CD4-positive, alpha-beta T cell treated with Interleukin-17A for 4 hours (primary cell): ENCODE measurements at places on chromosomes 7 and 10.

GRCh38 chr10:110068780-110069179 is 61.0 kb downstream of the ADD3 start:
- DNase-seq, result no peak

- DNase-seq, result no peak
Observed at GRCh38 chr10:35327790-35328403, 8.4 kb upstream of the CCNY start.

GRCh38 chr10:30433306-30433729 is 666 bp upstream of the MAP3K8 start:
- peak; percentile 51 for DNase-seq

DNA sequence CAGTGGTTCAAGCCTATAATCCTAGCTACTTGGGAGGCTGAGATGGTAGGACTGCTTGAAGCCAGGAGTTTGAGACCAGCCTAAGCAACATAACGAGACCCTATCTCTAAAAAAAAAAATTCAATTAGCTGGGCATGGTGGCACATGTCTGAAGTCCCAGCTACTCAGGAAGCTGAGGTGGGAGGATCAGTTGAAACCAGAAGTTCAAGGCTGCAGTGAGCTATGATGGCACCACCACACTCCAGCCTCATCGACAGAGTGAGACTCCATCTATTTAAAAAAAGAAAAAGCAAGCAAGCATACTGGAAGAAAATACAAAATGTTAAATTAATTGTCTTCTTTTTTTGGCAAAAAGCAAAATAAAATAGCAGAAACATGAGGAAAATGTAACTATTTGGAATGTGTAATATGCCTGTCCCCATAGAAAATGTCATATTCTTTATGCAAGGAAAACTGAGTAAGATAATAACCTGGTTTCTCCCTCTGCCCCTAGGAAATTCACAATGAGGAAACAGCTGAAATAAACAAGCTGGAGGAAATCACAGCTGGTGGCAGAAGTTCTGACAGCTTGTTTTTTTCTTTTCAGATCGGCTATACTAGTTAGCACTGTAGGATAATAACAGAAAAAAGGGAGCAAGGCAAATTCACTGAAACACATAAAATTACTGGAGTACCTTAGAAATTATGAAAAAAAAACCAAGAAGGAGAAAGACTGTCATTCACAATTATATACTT is 48.5 kb downstream of the HERPUD2 start:
- DNase-seq, result no peak

- DNase-seq, result no peak
Observed at GRCh38 chr10:3312403-3312940, 139.9 kb upstream of the PITRM1 start.

GRCh38 chr10:79084012-79084971 is 15.5 kb downstream of the ZMIZ1 start:
- DNase-seq, result peak; percentile 21

DNA sequence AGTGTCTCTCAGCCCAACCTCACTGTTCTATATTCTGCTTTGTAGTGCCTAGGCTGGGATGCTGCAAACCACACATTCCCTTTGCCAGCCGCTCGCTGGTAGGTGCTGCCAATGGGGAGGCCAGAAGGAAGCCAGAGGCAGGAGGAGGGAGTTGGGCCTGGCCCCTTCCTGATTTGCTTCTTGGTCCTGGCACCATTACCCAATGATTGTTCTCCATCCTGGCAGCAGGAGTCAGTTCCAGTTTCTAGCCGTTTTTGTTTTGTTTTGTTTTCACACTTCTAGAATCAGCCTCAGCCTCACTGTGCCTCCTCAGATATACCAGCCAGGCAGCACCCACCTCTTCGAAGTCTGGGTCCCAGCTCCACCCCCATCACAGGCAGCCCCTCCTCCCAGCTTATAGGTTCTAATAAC is 27.4 kb upstream of the LOXL4 start:
- DNase-seq, result no peak

DNA sequence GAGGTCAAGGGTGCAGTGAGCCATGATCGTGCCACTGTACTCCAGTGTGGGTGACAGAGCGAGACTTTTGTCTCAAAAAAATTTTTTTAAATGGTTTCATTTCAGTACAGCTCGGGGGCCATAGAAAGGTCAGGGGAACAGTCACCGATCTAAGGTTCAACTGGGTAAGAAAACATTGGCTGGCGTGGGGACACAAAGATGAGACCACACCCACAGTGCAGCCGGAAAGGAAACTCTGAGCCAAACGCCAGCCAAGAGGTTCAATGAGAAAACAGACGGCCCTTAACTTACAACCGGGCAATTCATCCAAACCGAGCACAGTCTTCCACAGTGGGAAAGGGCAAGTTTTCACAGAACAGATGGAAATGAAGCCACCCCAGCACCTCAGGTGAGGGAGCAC is 65.1 kb downstream of the SLC37A3 start:
- DNase-seq, result no peak

GRCh38 chr10:93710333-93710909 is 8.0 kb upstream of the FRA10AC1 start:
- no peak for DNase-seq

GRCh38 chr7:105665684-105666083 is 84.4 kb upstream of the EFCAB10 start:
- no peak for DNase-seq

GRCh38 chr7:43248553-43248952 is 136.1 kb downstream of the HECW1 start:
- DNase-seq, result no peak

GRCh38 chr7:22867003-22867402 is 44.4 kb upstream of the TOMM7 start:
- no peak for DNase-seq

DNA sequence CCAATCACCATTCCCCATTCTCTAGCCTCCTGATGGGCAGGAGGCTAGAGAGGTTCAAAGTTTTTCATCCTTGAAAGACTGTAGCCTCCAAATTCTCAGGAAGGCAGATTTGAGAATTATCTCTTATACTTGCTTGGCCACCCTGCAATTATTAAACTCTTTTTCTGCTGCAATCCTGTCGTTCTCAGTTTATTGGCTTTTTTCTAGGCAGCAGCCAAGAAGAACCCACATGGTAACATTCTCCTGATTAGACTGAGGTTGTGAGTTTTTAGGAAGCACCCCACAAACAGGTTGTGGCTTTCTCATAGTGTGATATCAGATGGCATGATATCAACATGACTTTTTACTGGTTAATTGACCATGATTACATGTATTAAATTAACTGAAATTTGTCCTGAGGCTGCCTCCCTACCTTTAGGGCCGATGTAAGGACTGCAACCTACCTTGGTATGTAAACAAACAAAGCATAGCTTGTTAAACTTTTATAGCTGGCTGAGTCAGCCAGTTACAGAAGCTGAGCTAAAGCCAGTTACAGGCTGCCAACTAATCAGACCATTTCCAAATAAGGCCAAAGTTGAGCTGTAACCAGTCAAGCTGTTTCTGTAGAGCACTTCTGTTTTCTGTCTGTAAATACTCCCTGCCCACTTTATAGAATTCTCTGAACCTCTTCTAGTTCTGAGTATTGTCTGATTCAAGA is 3.2 kb upstream of the ZNF248 start:
- DNase-seq, result no peak

GRCh38 chr10:129927351-129928120 is 36.5 kb downstream of the EBF3 start:
- no peak for DNase-seq

DNA sequence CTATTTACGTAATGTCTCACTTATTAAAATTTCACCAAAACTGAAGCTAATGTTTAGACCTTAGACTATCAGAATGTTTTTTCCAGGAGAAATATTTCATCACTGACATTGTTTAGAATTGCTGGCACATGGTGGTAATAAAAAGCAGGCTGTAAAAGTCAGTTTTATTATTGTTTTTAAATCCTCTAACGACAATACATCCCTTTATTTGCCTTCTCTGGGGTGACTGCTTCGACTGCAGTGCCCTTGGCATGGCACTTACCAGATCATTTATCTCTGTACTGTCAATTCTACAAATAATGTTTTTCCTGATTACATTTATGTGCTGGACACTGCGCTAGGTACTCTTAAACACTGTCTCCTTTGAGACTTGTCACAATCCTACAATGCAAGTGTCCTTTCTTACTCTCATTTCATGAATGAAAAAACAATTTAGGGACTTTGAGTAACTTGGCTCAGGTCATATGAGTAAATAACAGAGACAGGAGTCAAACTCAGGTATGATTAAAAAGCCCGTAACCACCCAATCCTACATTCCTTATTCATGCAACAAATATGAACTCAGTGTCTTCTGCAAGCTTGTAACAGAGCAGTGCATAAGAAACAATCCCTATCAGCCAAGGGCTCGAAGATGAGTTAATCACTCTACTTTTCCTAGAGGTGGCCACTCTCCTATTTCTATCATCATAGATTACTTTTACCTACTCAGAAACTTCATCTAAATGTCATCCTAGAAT is 5.6 kb upstream of the ING3 start:
- no peak for DNase-seq

GRCh38 chr10:77638321-77639101 is 903 bp upstream of the KCNMA1 start:
- DNase-seq, result no peak

DNA sequence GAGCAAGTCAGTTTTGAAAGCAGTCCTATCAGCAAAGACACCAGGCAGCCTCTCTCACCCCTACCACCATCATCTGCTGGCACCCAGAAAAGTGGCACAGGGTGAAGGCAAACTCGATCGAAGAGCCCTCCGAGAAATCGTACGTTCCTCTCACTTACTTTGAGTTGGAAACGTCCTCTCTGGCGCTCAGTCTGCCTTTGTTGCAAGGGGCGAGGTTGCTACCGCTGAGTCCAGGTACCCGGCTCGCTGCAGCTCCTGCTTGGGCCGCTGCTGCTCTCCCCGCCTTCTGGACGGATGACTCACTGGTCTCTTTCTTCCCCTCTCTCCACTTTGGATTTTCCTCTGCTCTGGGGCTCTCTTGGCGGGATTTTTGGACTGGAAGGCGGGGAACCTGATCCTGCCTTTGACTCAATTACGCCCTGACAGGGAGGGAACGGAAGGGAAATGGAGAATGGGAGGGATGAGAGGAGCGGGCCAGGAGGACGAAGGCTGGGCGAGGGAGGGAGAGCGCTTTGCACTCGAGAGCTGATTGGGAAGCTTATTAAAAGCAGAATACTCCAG is at the start of gene PTN:
Gene PTN (minus strand): TSS at position 453 of the 561 bp plus-strand sequence. CDS start 88,760 bp downstream, outside the sequence.
- DNase-seq, result no peak

- DNase-seq, result no peak
Observed at GRCh38 chr7:38318803-38319416, 45.5 kb upstream of the TARP start.

GRCh38 chr10:123478116-123478515 is 188.0 kb upstream of the GPR26 start:
- DNase-seq, result no peak

GRCh38 chr7:143256932-143257331 is 6.3 kb upstream of the GSTK1 start:
- DNase-seq, result no peak

DNA sequence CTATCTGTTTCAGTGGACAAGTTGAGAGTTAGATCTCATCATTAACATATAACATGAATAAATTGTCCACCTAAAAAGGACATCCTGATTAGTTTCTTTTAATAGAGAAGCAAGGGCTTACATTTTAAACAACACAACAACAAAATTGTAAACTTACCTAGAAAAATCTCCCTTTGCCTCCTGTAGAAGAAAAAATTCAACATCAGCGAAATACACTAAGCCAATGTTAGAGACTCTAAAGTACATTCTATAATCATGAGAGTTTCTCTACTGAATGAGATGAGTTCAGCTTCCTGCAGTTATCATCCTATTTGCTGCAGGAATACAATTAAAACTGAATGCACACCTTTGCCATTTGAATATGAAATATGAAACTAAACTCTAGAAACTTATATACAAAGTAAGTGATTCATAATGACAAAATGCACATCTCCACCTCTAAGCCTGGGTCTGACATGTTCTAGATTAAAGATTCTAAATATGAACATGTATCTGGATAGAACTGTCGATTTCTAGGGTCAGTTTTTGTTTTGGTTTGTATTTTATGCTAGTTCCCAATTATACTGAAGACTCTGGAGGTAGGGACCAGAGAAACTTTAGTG is 174.8 kb downstream of the PRPF18 start:
- DNase-seq, result no peak
